CD4-positive, alpha-beta T cell (primary cell): ENCODE measurements at places on chromosomes 13 and 19.
A peak's percentile ranks its signal among the peaks of the same experiment; 100 is the strongest.

GRCh38 chr19:56594783-56595547, at the start of gene ZNF71:
Gene ZNF71, plus strand, starts transcription at chr19:56595302. Its CDS starts 6,257 bp downstream, at chr19:56601559.
- DNase-seq: peak; percentile 90

- no peak for DNase-seq
Observed at GRCh38 chr19:50453243-50453642, 20.6 kb downstream of the MYBPC2 start.

- DNase-seq: no peak
Observed at GRCh38 chr19:42140125-42140754, 8.0 kb upstream of the POU2F2 start.

GRCh38 chr19:37007587-37008220, 70.5 kb upstream of the ZNF420 start:
- no peak for DNase-seq

GRCh38 chr13:27321468-27322431, 51.1 kb downstream of the RASL11A start:
- DNase-seq: no peak

- no peak for DNase-seq
Observed at GRCh38 chr13:30456290-30456689, 9.4 kb downstream of the HMGB1 start.
